Activated CD8-positive, alpha-beta T cell treated with anti-CD3 and anti-CD28 coated beads, Interleukin-2, amount 10 ng/mL, durations not matched to agents 7 days and 5 days (primary cell): ENCODE measurements at places on chromosomes 7 and 10. TPM values are rescaled to one million over a fixed set of nuclear protein-coding genes. Genes with fewer than 3 reads are reported as not detected.

MALRD1 gene
- not detected for total RNA-seq

CALCR gene
- total RNA-seq = not detected

KIF5B gene
- 61.5 TPM for total RNA-seq

EBF3 gene
- total RNA-seq = not detected

- H3K36me3 ChIP-seq = no peaks in the 10 kb centered on the region
- H3K4me1 ChIP-seq = no peaks in the 10 kb centered on the region
- no peaks in the 10 kb centered on the region for H3K27me3 ChIP-seq
Observed at GRCh38 chr7:42057331-42057730, 179.7 kb downstream of the GLI3 start.

GRCh38 chr10:21289271-21289670 lies 236.2 kb downstream of the SKIDA1 start:
- H3K4me3 ChIP-seq = no peak overlapping the region
- no peak for DNase-seq
- no peaks in the 10 kb centered on the region for H3K36me3 ChIP-seq
- peaks cover 15% of the 10 kb centered on the region for H3K27me3 ChIP-seq
- H3K4me1 ChIP-seq = no peaks in the 10 kb centered on the region

DNA sequence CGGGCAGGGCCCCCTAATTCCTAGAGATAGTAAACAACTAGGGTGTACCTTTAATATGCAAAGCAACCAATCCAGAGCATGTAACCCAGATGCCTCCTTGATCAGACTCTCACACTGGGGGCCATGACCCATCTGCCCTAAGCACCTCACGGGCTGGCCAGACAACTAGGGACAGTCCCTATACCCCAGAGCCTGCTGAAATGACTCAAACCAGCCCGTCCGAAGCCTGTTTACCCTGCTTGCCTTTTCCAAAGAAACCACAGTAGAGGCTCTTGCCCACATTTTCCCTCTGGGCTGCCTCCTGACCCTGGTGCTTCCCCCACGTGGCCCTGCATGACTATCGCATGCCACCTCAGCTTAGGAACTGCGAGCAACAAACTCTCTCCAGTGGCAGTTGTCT lies 46.2 kb downstream of the RGS10 start:
- peaks cover 53% of the 10 kb centered on the region for H3K36me3 ChIP-seq
- peak overlapping the region; percentile 77 for H3K27ac ChIP-seq
- peaks cover 90% of the 10 kb centered on the region for H3K4me1 ChIP-seq
- H3K27me3 ChIP-seq = no peaks in the 10 kb centered on the region
- no peak overlapping the region for H3K4me3 ChIP-seq
- no peak for DNase-seq

DNA sequence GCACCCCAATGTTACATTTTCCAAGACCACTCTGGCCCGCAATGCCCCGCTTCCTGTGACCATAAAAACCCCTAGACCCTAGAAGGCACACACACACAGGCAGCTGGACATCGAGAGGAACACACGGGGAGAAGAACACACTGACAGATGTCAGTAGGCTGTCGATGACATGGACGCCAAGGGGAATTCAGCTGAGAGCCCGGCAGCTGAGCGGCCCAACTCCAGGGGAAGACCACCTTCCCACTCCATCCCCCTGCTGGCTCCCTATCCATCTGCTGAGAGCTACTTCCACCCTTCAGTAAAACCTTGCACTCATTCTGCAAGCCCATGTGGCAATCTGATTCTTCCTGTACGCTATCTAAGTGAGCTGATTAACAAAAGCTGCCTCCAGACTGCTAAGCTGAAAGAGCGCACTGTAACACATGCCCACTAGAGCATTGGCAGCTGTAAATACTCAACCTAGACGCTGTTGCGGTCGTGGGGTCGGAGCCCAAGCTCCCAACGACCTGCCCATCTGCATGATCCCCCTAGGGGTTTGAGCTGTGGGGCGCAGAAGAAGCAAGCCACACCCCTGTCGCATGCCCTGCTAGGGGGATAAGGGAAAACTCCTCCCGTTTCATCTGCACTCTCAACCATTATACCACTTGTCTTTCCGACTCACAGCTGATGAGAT lies 843.6 kb upstream of the POT1 start:
- no peak for DNase-seq
- H3K36me3 ChIP-seq = no peaks in the 10 kb centered on the region
- no peak overlapping the region for H3K27ac ChIP-seq
- H3K27me3 ChIP-seq = no peaks in the 10 kb centered on the region
- H3K4me3 ChIP-seq = no peak overlapping the region
